ENCODE measurements at places on chromosomes 13 and 19.

GRCh38 chr19:5828661-5829566, 10.6 kb downstream of the FUT6 start:
- no peak for DNase-seq

DNA sequence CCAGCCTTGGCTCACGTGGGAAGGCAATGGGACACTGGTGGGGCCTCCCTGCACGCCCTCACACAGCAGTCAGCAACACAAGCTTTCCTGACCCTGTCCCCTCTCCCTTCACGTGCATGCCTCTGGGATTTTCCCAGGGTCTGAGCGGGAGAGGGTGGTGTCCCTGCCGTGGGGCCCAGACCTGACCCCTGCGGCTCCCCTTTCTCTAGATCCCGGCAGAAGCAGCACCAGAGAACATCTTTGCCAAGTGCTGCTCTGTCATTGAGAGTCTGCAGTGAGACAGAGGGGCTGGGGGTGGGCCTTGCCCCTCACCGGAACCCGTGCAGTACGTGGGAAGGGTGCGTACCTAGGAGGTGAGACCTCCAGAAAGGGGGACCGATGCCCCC, 12.6 kb downstream of the KHSRP start:
- no peak for DNase-seq

GRCh38 chr13:93552596-93552995, 326.0 kb downstream of the GPC6 start:
- no peak for DNase-seq

GRCh38 chr13:97017322-97017721, 23.0 kb upstream of the OXGR1 start:
- no peak for DNase-seq

DNA sequence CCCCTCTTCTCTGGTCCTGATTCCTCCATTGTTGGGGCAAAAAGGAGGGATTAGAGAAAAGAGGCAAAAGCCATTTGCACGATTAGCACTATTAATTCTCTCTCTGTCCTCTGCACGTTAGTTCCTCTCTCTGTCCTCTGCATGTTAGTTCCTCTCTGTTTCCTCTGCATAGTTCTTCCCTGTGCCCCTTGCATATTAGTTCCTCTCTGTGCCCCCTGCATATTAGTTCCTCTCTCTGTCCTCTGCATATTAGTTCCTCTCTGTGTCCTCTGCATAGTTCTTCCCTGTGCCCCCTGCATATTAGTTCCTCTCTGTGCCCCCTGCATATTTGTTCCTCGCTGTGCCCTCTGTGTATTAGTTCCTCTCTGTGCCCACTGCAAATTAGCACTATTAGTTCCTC, 847.2 kb upstream of the GPC6 start:
- no peak for DNase-seq

DNA sequence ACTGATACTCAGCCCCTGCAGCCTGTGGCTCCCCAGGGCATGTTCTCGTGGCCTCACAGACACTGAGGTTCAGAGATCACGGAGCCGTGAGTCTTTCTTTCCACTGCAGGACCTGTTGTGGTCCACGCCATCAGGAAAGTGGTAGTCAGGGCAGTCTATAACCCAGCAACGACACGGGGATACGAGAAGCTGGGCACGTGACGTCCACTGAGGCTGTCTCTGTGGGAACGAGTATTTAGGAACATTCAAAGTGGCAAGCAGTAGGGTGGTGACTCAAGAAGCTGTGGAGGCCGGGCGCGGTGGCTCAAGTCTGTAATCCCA, 29.6 kb upstream of the CCNE1 start:
- no peak for DNase-seq

DNA sequence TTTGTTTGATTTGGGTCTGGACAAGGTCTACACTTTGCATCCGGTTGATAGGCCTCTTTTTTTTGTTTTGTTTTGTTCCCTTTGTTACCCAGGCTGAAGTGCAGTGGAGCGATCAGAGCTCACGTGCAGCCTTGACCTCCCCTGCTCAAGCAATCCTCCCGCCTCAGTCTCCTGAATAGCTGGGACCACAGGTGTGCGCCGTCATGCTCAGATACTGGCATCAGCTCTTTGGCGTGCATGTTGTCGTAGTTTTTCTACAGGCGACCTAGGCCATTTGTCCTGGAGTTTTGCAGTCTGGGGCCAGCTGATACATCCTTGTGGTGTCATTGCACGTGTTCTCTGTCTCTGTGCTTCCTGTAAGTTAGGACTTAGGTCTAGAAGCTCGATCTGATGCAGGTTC, 16.3 kb downstream of the PAK4 start:
- no peak for DNase-seq

GRCh38 chr13:76813000-76813691, 73.1 kb downstream of the KCTD12 start:
- DNase-seq = no peak

DNA sequence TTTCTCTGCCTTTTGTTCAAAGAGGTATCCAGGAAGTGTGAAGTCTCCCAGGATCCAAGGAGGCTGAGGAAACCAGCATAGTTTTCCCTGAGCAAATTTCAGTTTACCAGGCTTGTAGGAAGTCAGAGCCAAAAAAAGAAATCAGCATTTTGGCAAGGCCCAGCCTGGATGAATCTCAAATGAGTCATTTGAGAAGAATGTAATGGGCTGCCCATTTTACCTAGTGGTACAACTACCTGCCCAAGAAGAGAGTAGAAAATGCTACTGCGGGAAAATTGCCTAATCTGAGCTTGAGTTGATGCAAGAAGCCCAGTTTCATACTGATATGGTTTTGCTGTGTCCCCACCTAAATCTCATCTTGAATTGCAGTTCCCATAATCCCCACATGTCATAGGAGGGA, 284.1 kb upstream of the ZNF507 start:
- no peak for DNase-seq

DNA sequence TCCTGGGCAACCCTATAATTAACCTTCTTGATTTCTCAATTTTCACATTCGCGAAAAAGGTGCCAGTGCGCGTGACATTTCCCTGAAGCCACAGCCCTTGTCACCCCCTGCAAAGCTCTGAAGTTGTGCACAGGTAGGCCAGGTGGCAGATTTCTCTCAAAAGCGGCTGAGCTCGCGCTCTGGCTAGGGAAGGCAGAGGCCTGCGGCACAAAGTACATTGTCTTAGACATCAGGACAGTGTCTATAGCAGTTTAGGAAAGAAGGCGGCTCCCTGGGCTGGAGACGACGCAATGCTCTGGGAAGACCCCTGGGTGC, 42.9 kb upstream of the ZNF14 start:
- DNase-seq = no peak

- DNase-seq = no peak
Observed at GRCh38 chr13:32023096-32023495, 8.5 kb upstream of the FRY start.

GRCh38 chr19:8616861-8617260, 6.3 kb upstream of the ADAMTS10 start:
- no peak for DNase-seq

DNA sequence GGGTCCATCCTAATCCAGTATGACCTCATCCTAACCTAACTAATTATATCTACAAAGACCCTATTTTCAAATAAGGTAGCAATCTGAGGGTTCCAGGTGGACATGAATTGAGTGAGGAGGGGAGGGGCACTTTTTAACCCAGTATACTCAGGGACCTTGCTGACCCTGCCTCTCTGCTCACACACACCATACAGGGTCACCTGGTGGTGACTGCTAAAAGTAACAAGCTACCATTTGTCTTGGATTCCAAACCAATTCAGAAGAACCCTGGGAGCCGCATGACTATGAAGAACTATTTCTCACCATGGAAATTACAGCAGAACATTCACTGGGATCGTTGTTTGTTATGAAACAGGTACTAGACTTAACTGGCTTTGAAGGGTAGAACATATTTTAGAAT, 151.9 kb downstream of the LACC1 start:
- no peak for DNase-seq

DNA sequence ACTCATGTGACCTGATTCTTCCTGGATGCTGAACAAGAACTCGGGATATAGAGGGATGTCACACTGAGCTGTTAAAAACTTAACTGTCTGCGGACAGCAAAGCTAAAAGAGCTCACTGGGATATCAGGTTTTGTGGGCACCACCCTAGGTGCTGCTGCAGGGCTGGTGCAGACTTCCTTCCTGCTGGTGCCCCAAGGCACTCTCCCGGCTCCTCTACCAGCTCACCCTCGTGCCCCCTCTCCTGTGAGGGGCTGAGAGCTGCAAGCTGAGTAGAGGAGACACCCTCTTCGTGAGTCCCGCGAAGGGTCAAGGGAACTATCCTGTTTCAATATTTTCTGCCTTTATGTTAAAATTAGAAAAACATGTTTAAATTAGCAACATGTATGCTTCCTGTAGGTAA, 1475.7 kb downstream of the EFNB2 start:
- no peak for DNase-seq

- peak; percentile 84 for DNase-seq
Observed at GRCh38 chr13:31965361-31966066, 66.1 kb upstream of the FRY start.

DNA sequence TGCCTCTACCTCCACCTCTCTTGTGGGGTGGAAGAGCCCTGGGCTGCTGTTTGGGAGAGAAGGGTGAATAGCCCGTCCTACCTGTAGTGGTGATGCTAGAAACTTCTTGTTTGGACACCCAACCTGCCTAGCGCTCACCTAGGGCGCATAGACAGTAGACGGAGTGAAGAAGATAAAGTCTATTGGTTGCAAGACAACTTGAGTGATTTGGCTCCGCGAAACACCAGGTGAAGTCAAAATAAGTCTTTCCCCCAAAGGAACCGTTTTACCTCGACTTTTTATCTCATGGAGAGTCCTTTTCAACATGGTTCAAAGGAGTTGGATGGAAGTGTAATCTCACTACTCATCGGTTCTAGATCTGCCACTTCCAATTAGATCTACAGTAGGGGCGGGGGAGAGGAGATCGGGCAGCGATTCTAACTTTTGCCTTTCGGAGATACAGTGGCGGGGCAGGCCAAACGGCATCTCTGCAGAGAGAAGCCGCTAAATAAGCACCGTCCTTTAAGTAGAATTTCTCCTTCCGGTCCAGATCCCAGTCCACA, 694 bp upstream of the ZIC5 start:
- no peak for DNase-seq

DNA sequence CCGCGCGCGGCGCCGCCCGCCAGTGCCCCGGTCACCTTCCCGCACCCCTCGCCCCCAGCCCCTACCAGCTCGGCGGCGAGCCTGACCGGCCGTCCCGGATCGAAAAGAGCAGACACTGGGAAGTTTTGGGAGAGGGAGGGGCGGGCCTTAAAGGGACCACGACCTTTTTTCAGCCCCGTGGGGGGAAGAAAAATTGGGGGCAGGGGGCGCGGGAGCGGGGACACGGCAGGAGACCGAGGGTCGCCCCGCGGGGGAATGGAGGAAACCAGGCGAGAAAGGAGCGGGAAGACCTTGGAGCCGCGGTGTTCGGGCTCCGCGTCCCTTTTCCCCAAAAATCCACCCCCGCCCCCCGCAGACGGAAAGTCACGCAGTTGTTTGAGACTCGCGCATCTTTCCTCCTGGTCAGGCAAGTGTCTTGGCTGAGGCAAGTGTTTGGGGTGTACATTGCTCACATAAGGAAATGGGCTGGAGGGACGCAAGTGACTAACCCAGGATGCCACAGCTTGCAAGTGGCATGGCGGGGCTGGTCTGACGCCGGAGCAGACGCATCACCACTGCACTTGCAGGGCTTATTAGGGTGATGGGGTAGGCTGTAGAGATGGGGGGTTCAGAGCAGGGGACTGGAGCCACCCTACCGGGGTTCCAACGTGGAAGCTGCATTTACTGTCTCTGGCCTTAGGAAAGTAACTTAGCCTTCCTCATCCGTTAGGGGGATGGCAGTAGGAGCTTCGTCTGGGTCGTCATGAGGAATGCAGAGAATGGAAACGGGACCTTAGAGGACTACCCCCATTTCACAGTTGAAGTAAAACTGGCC, 2.7 kb upstream of the HNRNPL start:
- DNase-seq = no peak

GRCh38 chr13:93249364-93250306, 23.0 kb downstream of the GPC6 start:
- DNase-seq = no peak

GRCh38 chr13:26977541-26977940, 194.1 kb downstream of the USP12 start:
- DNase-seq = no peak

DNA sequence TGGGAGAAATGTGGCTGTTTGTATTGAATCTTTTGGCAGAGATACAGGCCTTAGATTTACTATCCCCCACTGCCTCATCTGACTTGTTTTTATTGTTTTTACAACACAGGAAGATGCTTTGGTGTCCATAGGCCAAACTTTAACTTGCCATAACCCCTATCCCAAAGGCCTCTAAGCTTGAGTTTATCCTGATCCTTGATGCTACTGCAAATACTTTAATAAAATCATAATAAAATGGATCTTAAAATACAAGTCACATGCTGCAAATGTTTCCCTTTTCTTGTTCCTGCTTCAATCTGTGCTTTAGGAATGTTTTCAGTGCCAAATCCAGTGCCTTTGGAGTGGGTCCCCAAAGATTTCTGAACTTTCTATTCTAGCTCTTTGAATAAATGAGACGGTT, 770.6 kb downstream of the DACH1 start:
- DNase-seq = no peak

DNA sequence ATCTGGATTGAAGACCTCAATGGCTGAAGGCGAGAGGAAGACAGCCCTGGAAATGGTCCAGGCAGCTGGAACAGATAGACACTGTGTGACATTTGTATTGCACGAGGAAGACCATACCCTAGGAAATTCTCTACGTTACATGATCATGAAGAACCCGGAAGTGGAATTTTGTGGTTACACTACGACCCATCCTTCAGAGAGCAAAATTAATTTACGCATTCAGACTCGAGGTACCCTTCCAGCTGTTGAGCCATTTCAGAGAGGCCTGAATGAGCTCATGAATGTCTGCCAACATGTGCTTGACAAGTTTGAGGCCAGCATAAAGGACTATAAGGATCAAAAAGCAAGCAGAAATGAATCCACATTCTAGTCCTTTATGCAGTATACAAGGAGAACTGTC, 1.2 kb downstream of the POLR1D start:
- DNase-seq = no peak

GRCh38 chr13:95115525-95115924, 185.7 kb downstream of the ABCC4 start:
- no peak for DNase-seq

- no peak for DNase-seq
Observed at GRCh38 chr13:62682788-62683187, 1267.1 kb upstream of the PCDH20 start.

- no peak for DNase-seq
Observed at GRCh38 chr19:7694499-7694898, 7.4 kb downstream of the FCER2 start.

DNA sequence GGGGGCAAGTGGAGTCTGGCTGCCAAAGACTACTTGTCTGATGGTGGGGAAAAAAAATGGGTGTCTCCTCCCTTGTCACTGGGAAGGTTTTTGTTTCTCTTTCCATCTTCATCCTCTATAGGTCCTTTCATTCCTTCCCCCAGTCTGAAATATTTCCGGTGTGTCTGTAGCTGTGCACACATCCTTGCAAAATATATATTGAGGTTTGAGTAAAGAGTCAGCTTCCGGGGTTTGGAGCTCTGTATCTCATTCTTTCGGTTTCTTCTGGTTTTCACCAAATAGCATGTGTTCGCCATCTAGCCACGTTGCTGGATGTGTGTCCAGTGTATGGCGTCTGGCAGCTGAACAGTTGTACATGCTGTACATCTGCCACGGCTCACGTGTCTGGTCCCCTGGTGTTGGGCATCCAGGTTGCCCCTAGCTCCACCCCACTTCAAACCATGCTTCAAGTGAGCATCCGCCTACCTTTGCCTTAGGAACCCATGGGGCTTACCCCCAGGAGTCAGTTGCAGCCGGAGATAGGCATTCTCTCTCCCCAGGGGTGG, 142.2 kb downstream of the SIPA1L3 start:
- DNase-seq = peak; percentile 93
